ENCODE measurements at places on chromosomes 12 and 14. TPM values are rescaled to one million over a fixed set of nuclear protein-coding genes. Genes with fewer than 3 reads are reported as not detected.

Gene OR6C2
- total RNA-seq: not detected

Gene LRRIQ1
- total RNA-seq: not detected

- DNase-seq: no peak
Measured at GRCh38 chr12:57765698-57766463, 997 bp downstream of the CYP27B1 start.

Gene CAPZA3
- not detected for total RNA-seq

DNA sequence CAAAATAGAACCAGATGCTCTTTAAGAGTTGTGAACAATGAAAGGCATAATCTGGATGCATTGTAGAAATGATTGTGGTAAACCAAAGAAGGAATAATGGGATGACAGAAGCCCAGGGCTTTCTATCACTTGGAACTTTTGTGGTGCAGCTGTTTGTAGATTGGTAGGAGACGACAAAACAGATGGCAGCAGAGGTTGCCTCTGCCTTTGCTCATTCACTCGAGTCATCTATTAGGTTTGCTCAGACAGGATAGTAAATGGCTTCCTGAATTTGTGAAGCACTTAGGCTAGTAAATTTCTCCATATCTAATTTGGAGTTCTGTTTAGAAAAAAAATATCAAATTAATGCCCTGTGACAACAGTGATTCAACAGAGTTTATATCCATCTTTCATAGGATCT lies 78.4 kb downstream of the FGD4 start:
- DNase-seq: no peak

DNA sequence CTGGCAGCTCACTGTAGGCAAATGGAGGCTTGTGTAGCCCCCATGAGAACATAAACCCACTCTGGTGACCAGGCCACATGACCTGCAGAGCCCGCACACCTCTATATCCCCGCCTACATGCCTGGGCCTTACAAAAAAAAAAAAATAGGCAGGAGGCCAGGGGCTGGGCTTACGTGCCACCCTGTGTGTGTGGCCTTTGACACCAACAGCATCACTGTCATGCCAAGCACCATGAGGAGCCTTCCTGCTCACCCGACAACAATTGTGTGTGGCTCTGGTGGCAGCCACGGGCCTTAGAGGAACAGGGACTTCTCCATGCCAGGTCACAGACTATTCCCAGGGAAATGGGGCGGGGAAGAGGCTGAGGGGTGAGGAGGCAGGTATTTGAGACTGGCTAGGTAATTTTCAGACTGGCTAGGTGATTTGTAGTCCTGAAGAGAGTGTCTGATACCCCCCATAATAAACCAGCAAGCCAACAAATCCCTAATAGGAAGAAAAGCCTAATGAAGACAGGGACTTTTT lies 140.0 kb downstream of the DPF3 start:
- no peak for DNase-seq

DNA sequence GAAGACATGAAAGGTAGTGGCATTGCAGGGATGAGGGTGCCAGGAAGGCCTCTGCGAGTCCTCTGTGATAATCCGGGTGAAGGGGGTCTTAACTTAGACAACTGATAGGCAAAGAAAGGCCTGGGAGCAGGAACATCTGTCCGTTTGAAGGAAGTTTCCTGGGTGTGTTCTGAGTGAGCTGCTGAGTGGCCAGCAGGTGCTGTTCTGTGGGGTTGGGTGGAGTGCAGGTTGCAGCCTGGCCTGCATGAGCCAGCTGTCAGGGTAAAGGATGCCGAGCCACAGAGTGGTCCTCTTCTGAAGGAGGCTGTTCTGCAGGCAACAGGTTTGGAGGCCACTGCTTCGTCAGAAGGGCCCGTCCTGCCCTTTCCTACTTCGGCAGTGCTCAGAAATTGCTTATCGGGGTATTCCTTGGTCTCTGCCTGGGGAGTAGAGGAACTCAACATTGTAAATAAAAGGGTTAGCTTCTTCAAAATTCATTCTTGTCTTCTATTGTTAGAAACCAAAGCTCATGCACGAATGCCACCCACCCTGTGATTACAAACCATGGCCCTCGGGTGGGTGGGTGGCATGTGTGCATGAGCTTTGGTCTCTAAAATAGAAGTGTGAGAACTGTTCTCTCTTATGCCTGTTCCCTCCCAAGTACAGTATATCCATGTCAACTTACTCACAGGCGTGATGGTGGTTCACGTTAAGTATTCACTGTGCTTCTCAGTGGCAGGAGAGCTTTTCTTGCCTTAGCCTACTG lies 118.9 kb downstream of the CHST11 start:
- no peak for DNase-seq

Gene LRCOL1
- not detected for total RNA-seq

DNA sequence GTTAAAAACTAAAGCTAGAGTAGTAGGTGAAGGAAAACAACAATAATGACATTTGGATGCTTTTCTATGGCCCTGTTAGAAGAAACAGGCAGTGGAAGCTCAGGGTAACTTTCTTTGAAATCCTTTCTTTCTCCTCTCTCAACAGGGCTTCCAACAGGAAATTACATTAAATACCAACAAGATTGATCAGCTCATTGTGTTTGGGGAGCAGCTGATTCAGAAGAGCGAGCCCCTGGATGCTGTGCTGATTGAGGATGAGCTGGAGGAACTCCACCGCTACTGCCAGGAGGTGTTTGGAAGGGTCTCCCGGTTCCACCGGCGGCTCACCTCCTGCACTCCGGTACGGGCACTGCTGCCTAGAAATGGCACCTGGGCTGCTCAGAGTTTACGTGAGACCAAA lies 81.5 kb downstream of the ESR2 start:
- no peak for DNase-seq

Measured in activated naive CD4-positive, alpha-beta T cell treated with anti-CD3 and anti-CD28 coated beads for 36 hours (primary cell).